ENCODE measurements at places on chromosomes 5 and 9. TPM values are rescaled to one million over a fixed set of nuclear protein-coding genes. Genes with fewer than 3 reads are reported as not detected.

GRCh38 chr9:121567500-121568342 lies 68.1 kb upstream of the GGTA1 start:
- peaks cover 44% of the 10 kb centered on the region for H3K27me3 ChIP-seq
- no peak overlapping the region for H3K27ac ChIP-seq
- no peaks in the 10 kb centered on the region for H3K4me1 ChIP-seq
- no peaks in the 10 kb centered on the region for H3K36me3 ChIP-seq
- no peak for DNase-seq
- H3K4me3 ChIP-seq: no peak overlapping the region

GRCh38 chr5:58354827-58355226 lies 105.1 kb downstream of the PLK2 start:
- no peaks in the 10 kb centered on the region for H3K36me3 ChIP-seq
- no peak overlapping the region for H3K4me3 ChIP-seq
- peaks cover 12% of the 10 kb centered on the region for H3K27me3 ChIP-seq
- H3K4me1 ChIP-seq: no peaks in the 10 kb centered on the region
- no peak overlapping the region for H3K27ac ChIP-seq
- no peak for DNase-seq

GRCh38 chr5:149824120-149824519 lies 94.0 kb downstream of the PPARGC1B start:
- peaks cover 2% of the 10 kb centered on the region for H3K36me3 ChIP-seq
- peaks cover 6% of the 10 kb centered on the region for H3K4me1 ChIP-seq
- H3K27ac ChIP-seq: no peak overlapping the region
- no peak for DNase-seq
- H3K4me3 ChIP-seq: no peak overlapping the region

- H3K27ac ChIP-seq: no peak overlapping the region
- H3K36me3 ChIP-seq: no peaks in the 10 kb centered on the region
- no peak for DNase-seq
Measured at GRCh38 chr5:87113861-87114260, 153.8 kb upstream of the RASA1 start.

GRCh38 chr5:11224436-11225187 lies 463.6 kb upstream of the DAP start:
- H3K4me1 ChIP-seq: peaks cover 3% of the 10 kb centered on the region
- no peak for DNase-seq
- H3K27me3 ChIP-seq: no peaks in the 10 kb centered on the region
- no peaks in the 10 kb centered on the region for H3K36me3 ChIP-seq
- no peak overlapping the region for H3K27ac ChIP-seq
- H3K4me3 ChIP-seq: no peak overlapping the region

GRCh38 chr5:66661149-66661548 lies 65.0 kb downstream of the MAST4 start:
- H3K27me3 ChIP-seq: peaks cover 10% of the 10 kb centered on the region
- no peaks in the 10 kb centered on the region for H3K36me3 ChIP-seq
- H3K27ac ChIP-seq: no peak overlapping the region
- no peak overlapping the region for H3K4me3 ChIP-seq
- no peaks in the 10 kb centered on the region for H3K4me1 ChIP-seq

The CCL21 gene
- not detected for total RNA-seq

DNA sequence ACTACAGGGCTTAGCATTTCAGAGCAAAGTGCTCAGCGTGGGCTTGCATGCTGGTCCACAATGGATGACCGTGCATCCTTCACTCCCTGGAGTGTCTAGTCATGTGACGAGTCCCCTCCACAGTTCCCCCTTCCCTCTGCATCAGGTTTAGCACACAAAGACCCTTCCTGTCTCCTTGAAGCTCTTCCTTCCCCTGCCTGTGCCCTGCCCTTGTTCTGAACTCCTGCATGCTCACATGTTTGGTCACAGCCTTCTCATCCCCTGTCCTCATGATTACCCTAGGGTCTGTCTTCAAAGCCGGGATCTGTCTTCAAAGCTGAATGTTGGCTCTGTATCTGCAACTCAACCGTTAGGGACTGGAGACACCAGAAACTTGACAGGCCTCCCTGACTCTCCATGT lies 388.9 kb downstream of the SEMA5A start:
- no peaks in the 10 kb centered on the region for H3K27me3 ChIP-seq
- no peak overlapping the region for H3K27ac ChIP-seq
- H3K4me1 ChIP-seq: no peaks in the 10 kb centered on the region
- no peaks in the 10 kb centered on the region for H3K36me3 ChIP-seq
- no peak overlapping the region for H3K4me3 ChIP-seq
- no peak for DNase-seq

- H3K27ac ChIP-seq: no peak overlapping the region
- H3K27me3 ChIP-seq: peaks cover 18% of the 10 kb centered on the region
- no peak overlapping the region for H3K4me3 ChIP-seq
- DNase-seq: no peak
Measured at GRCh38 chr5:65062469-65063083, 293.8 kb downstream of the CWC27 start.

The G3BP1 gene
- 117 TPM for total RNA-seq

The SEPTIN8 gene
- total RNA-seq: 8.0 TPM

The RASEF gene
- not detected for total RNA-seq

The NLN gene
- total RNA-seq: 2.3 TPM

The TNC gene
- not detected for total RNA-seq

DNA sequence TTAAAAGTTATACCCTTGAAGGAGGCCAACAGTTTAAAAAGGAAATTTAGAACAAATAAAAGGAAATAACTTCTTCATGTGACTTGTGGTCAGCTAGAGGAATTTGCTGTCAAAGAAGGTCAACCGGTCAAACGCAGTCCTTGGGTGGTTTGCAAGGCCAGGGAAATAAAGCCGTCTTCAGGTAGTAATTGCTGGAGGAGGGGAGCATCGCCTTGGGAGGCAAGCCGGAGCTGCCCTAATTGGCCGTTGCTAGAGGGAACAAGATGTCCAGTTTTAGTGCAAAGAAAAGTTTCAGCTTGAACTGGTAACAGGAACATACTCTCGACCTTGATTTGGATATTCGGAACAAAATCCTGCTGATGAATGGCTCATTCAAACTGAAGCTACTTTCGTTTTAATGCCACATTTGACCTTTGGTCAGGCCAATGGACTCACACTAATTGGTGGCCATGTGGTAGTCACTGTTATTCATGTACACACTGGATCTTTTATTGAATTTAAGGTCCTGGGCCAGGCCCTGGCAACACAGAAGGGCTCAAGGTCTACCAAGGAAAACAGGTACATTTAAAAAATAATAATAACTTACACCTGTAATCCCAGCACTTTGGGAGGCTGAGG lies 47.0 kb upstream of the MYO10 start:
- no peak for DNase-seq
- no peaks in the 10 kb centered on the region for H3K4me1 ChIP-seq
- no peak overlapping the region for H3K27ac ChIP-seq
- no peaks in the 10 kb centered on the region for H3K27me3 ChIP-seq
- no peak overlapping the region for H3K4me3 ChIP-seq

DNA sequence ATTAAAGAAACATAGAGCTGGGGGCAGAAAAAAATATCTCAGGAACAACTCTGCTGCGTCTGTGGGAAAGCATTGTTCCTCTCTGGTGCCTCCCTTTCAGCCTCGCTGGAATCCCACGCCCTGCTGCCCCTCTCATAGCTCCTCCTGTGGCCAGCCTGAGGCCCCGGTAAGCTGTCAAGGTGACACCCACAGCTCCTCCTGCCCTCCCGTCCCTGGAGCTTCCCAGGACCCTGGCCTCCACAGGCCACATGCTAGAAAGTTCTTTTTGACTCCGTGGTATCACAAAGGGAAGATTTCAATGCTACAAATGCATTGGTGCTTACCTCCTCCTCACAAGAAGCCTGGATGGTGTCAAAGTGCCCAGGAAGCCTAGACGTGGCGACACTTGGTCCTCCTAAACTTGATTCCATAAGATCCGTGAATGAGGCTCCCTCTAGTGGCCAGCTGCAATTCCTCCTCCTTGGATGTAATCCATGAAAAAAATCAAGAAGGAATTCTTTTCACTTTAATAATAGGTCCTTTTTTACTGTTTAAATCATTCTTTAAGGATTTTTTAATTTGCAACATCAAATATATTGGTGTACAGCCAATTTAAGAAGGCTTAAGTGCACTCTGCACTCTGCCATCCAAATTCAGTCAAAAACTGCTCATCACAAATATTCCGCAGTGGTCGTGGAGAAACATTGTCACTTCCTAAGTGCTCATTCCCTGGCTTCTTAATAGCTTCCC lies 104.9 kb downstream of the CFAP90 start:
- DNase-seq: no peak
- H3K27ac ChIP-seq: no peak overlapping the region
- no peaks in the 10 kb centered on the region for H3K36me3 ChIP-seq
- no peak overlapping the region for H3K4me3 ChIP-seq
- H3K4me1 ChIP-seq: peaks cover 6% of the 10 kb centered on the region
